ENCODE measurements at places on chromosomes 12 and 14.

GRCh38 chr12:50326590-50327284 lies 43.4 kb upstream of the LIMA1 start:
- DNase-seq = no peak

DNA sequence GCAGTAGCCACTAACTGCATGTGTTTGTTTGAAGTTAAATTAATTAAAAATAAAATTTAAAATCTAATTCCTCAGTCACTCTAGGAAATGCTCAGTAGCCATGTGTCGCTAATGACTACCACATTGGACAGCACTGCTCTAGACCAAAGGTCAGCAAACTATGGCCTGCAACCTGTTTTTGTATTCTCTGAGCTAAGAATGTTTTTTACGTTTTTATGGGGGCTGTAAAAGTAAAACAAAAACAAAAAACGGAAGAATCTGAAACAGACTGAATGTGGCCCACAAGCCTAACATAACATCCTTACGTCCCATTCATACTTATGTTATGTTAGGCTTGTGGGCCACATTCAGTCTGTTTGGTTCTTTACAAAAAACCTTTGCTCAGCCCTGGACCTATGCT lies 57.8 kb downstream of the LIN52 start:
- DNase-seq = no peak

DNA sequence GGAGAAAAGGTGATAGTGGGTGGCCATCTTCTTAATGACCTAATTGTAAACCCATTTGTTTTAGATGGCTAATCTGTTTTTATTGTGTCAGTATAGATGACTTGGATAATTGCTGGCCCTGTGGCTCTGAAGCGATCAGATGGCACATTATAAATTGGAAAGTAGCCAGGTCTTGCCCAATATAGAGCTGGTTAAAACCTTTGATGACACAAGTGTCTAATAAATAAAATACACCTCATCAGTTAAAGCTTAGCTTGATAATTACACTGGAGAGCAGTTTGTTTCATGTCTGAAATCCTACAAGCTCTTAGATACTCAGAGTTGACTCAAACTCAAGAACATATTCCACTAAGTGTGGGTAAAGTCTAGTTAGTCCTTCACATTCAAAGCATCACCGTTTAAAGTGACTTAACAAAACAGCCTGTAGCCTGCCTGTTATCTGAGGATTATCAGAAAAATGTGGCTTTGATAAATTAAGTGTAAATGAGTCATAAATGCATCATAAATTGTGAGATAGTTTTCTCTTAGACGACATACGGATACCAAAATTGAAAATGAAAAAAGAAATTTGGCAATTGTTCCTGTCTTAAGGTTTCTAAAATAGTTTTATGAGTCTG lies 280.9 kb downstream of the LRIG3 start:
- no peak for DNase-seq

DNA sequence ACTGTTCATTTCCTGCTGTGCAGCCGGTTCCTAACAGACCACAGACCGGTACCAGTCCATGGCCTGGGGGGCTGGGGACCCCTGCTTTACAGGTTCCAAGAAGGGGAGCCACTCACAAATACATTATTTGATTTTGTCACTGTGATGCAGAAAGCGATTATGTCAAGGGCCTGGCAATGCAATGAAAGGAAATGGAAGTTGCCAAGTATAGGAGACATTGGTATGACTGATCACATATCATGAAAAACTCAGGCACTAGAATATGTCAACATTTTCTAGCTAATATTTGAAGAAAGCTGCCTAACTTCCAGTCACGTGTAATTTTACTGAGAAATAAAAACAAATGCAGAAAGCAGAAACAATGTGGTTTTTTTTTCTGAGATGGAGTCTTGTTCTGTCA lies 68.9 kb upstream of the USP44 start:
- DNase-seq = no peak

GRCh38 chr14:75282170-75282554 lies 3.5 kb downstream of the FOS start:
- DNase-seq = no peak

- DNase-seq = no peak
Observed at GRCh38 chr14:104554088-104554607, 25.4 kb upstream of the C14orf180 start.

DNA sequence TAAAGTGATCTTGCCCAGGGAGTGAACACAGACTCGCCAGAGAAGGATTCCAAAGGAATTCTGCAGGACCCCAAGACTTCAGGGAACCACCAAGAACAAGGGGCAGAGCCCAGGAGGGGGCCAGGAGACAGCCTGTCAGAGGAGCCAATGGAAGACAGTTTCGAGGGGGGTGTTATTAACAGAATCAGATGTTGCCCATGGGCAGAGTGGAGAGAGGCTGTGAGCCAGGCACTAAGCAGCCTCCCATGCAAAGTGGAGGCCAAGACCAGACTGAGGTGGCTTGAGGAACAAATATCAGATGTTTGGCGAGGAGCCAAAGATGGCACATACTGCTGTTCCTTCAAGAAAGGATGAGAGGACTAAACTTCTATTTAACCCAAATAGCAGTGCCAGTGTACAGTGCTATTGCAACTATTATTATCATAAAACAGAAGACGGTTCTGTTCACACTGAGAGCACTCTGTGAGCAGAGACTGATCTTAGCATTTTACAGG lies 12.6 kb downstream of the APPL2 start:
- no peak for DNase-seq
